CD4-positive, alpha-beta T cell treated with Interleukin-12 subunit alpha and Interleukin-12 subunit beta, for 1 hour (primary cell): ENCODE measurements at places on chromosomes 4 and X.

DNA sequence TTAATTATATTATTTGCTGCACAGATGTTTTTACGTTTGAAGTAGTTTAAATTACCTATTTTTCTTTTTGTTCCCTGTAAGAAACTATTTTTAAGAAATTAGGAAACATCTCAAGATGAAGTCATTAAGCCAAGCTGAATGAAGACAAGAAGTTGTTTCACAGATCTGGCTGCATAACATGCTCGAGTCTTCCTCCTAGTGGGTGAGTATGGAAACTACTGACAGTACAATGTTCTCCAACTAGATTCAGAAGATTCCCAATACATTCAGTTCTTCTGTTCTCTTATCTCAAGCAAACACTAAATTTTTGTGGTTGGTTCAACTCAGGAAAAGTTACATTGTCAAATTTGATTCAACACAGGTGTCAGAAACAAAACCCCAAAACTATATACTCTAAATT lies 256.8 kb upstream of the VCX start:
- DNase-seq, result no peak

- DNase-seq, result no peak
Observed at GRCh38 chrX:150094996-150095395, 156.7 kb upstream of the EOLA2 start.

DNA sequence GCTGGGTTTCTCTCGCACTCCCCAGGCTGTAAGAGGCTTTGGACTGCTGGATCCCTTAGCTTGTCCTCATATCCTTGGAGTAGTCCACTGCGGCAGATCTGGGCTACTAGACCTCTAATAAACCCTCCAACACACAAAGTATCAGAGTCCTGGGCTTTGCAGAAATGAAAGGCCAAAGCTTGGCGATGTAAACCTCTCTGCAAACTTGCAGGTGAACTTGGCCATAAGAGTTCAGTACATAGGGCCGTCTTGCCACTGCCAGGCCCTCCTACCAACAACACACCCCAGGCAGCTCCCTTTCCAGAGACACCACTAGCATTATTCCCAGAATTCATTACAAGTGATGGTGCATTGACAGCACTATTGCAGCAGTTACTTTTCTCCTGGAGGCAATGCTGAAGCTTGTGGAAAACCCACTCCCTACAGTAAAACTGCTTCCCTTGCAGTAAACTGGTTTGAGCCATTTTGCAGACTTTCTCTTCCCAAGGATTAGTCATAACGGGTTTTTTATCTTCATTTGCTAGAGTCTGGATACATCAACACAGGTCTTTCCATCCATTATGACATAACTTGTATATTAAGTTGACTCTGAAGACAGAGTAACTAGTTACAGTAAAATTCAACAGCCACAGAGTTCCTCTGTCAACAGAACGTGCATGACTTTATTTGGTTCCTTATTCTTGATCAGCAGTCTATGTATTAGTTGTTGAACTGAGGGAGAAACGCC lies 2.4 kb downstream of the ANKRD50 start:
- no peak for DNase-seq

DNA sequence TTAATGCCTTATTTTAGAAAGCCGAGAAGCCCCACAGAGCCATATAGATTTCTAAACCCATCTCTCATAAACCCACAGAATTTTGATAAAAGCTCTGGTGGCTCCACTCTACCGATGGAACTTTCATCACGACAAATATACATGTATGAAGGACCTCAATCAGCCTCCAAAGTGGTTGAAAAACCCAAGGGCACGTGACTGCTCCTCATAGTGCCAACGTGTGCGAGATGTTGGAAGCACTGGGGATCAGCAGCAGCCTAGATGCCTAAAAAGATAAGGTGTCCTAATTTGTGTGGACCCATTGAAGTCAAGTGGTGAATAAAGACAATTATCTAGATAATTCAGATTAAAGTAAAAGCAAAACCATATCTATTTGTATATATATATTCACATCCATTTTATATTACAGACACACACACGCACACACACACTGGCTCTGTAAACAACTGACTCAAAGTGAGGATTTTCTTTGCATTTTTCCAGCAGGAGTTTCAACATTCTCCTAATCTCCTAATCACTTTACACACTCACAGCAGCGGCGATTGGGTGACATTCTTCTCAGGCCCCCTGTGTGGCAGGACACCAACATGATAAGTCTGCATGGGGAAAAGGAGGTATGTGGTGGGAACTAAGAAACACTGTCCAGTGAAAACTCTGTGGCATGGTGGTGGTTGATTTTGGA lies 2.8 kb upstream of the PITX2 start:
- no peak for DNase-seq

- no peak for DNase-seq
Observed at GRCh38 chrX:50147972-50148371, 52.8 kb downstream of the AKAP4 start.

GRCh38 chr4:181588733-181589302 lies 654.4 kb upstream of the TENM3 start:
- no peak for DNase-seq

- DNase-seq, result no peak
Observed at GRCh38 chrX:17644001-17644400, 93.3 kb upstream of the SCML1 start.

- DNase-seq, result peak; percentile 80
Observed at GRCh38 chr4:7828011-7828720, 111.5 kb downstream of the AFAP1 start.

- no peak for DNase-seq
Observed at GRCh38 chrX:47540754-47541538, 20.1 kb upstream of the ARAF start.

- DNase-seq, result no peak
Observed at GRCh38 chrX:150763810-150764209, 70.6 kb downstream of the MTMR1 start.

- no peak for DNase-seq
Observed at GRCh38 chrX:140123446-140123845, 158.1 kb upstream of the CXorf66 start.
